Activated CD4-positive, CD25-positive, alpha-beta regulatory T cell (primary cell): ENCODE measurements at places on chromosomes 16 and 17.

DNA sequence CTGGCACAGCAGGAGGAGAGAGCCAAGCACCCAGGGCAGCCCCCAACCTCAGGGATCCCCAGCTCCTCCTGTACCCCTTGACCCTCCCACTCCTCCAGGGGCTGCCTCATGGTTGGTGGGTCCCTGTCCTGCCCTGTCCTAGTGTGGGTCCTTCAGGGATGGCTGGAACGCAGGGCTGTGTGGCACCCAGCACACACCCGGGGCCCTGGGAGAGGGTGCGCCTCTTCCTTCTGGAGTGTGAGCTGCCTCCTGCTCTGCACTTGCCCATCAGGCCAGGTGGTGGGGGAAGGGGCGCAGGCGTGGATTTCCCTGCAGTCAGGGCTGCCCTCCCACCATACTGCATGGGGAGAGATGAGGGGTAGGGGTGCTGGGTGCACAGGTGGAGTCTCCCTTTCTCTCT, 42.6 kb downstream of the SOCS1 start:
- DNase-seq, result no peak

GRCh38 chr17:52831536-52831935, 673.0 kb upstream of the CA10 start:
- DNase-seq, result no peak

- DNase-seq, result no peak
Observed at GRCh38 chr17:1212946-1213345, 33.2 kb upstream of the ABR start.

- DNase-seq, result no peak
Observed at GRCh38 chr16:28492511-28492910, 637 bp upstream of the CLN3 start.

GRCh38 chr16:71226229-71227141, 4.0 kb downstream of the HYDIN start:
- DNase-seq, result no peak

DNA sequence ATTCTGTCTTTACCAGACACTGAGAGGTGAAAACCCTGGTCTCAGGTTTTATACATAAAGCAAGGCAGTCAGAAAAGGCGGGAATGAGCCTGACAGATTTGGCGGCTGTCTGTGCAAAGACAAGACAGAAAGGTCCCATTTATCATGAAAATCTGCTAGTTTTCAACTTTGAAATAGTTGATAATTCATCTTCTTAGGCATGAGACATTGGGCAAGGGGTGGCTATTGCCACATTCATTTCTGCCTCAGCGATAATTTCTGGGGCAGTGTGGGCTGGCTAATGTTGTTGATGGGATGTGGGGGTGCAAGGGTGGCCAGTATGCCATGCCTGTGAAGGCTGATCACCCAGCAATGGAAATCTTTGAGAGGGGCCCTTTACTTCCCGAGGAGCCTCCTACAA, 173.8 kb upstream of the RPH3AL start:
- no peak for DNase-seq

DNA sequence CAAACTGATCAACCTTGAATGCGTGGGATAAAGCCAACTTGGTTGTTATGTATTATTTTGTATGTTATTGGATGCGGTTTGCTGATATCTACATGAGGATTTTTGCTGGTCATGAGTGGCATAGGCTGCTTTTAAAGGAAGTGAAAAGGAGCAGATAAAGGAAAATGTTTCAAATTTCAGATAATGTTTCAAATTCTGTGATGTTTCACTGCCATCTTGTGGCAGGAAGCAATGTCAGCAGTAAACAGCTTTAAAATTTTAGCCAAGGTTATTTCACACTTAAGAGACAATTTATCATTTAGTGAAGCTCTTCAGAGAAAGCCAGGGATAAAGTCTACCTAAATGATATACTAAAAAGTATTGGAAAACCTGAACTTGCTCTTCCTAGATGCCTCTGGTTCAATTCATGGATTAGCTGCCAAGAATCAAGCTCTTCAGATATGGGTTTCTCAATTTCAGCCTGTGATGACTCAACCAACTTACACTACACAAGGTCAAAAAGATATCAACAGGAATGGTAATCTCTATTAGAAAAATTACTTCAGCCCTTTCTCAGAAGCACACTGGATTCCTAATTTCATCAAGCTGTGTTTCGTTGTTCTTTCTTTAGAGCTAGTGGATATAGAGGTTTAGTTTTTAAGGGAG, 136.0 kb upstream of the C17orf78 start:
- DNase-seq, result no peak

- no peak for DNase-seq
Observed at GRCh38 chr16:73887911-73888310, 408.7 kb upstream of the PSMD7 start.

DNA sequence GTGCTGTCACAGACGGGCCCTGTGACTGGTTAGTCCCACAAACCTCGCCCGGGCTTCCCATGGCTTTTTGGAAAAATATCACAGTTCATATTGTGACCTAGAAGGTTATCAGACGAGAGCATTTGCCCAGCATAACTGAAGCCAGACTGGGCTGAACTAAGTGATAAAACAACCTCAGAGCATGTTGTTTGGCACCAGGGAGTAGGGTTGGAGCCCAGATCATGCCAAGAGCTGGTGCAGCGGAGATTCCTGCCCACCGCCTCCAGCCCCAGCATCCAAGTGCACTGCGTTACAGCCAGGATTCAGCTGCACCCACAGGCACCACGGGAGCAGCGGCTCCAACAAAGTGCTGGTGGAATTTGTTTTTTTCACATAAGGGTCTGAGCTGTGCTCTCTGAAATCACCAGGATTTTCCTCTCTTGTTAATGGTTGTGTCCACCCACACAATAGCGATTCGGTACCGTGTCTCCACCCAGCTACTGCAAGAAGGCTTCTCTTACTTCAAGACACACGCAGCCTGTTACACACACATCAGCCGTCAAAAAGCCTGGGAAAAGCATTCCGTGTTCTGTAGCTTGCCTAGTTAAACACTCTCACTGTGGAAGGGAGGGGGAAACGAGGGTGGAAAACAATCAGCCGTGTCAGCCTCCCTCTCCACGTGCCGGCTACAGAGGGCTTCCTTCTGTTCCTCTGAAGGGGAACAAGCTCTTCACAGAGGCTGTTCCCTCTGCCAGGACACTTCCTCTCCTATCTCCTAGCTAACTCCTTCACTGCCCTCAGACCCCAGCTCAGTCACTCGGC, 273.8 kb downstream of the C16orf95 start:
- DNase-seq, result no peak

DNA sequence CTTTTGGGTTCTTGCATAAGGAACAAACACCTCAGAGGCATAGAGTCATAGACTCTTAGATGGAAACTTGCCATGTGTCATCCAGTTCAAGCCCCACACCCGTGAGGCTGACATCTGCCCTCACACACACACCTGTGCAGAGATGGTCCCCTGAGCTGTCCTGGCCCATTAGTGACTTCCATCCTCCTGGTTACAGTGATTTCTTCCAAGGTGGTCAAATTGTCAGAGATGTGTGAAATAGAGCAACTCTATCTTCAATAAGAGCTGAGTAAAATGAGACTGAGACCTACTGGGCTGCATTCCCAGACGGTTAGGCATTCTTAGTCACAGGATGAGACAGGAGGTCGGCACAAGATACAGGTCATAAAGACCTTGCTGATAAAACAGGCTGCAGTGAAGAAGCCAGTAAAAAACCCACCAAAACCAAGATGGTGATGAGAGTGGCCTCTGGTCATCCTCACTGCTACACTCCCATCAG, 342.2 kb upstream of the TNRC6C start:
- no peak for DNase-seq

DNA sequence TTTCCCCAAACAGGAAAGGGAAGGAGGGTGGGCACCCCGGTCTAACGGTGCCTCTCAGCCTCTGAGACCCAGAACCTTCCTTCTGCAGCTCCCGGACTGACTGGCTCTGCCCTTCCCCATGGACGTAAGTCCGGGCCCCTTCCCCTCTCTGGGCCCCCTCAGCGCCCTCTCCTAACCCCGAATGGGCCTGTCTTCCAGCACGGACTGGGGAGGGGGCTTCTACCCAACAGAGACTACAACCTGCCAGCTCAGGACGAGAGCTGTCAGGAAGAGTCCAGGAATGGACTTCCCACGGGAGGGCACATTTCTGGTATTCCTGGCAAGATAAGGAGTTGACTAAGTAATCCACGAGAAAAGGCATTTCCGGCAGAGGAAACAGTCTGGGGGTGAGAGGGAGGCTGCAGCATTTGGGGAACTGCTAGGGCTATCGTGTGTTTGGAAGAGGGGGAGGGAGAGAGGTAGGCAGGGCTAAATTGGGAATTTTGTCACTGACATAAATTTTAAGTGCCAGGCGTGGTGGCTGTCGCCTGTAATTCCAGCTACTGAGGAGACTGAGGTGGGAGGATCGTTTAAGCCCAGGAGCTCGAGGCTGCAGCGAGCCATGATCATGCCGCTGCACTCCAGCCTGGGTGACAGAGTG, 12.1 kb upstream of the ALDOA start:
- no peak for DNase-seq

DNA sequence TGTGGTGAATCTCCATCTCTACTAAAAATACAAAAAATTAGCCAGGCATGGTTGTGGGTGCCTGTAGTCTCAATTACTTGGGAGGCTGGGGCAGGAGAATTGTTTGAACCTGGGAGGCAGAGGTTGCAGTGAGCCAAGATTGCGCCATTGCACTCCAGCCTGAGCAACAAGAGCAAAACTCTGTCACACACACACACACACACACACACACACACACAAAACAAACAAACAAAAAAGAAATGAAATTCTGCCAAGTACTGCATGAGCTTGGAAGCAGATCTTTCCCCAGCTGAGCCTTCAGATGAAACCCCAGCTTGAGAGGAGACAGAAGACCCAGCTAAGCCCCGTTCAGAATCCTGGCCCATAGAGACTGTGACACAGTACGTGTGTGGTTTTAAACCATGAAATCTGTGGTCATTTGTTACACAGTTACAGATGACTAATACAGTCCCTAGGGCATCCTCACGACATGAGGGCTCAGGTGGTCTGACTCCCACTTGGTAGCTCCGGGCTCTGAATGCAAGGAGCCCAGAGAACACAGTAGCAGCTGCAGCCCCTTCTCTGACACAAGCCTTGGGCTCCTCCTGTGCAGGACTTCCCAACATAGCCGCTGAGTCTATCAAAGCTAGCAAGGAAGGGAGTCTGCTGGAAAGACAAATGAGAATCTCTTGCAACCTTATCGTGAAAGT, 132.8 kb downstream of the SEC14L1 start:
- DNase-seq, result no peak

DNA sequence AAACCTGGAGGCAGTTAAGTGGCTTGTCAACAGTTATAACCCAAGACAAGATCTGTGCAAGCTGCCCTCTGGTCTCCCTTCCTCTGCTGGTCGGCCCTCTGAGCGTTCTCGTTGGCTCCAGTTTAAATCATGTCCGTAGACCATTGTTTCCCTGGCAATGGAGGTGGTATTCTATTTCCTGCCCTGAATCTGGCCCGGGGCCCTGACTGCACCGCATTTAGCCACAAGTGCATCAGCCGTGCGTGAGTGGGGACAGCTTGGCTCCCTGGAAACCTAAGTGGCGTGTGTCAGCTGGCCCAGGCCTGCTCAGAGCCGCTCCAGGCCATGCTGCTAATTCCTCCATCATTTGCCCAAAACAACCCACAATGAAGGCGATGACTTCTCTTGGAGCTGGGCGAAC, 15.0 kb upstream of the MYLK3 start:
- no peak for DNase-seq

- no peak for DNase-seq
Observed at GRCh38 chr17:70636517-70637133, 467.3 kb downstream of the KCNJ2 start.

DNA sequence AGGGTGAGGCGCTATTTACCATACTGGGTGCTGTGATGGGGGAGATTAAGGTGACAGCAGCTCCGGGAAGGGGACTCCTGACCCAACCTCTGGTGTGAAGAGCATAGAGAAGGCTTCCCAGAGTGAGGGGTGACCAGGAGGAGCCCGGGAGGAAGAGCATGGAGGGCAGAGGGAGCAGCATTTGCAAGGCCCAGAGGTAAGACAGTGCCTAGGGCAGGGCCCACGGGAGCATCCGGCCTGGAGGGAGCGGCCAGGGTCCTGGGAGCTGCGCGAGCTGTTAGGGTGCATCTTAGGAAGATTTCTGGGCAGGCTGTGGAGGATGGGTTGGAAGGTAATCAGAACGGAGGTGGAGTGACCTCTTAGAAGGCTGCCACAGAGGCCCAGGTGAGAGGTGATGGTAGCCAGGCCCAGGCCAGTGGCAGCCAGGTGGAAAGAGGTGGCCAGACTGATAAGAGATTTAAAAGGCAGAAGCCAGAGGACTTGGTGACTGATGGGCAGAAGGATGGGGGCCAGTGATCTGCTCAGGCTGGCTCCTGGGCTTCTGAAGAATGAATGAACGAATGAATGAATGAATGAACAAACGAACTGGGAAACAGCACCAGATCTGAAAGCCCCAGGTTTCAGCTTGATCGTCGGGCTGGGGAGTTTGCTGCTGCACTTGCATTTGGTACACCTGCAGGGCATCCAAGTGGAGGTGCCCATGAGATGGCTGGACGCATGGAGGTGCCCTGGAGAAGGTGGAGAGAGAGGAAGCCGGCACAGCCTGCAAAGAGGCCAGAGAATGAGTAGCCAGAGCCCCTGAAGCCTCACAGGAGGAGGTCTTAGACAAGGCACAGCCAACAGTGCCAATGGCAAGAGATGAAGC, 13.0 kb upstream of the TMEM92 start:
- DNase-seq, result no peak

GRCh38 chr16:88820385-88821025, 8.8 kb upstream of the APRT start:
- DNase-seq, result no peak

GRCh38 chr16:60137891-60138290, 1403.8 kb upstream of the GOT2 start:
- no peak for DNase-seq

DNA sequence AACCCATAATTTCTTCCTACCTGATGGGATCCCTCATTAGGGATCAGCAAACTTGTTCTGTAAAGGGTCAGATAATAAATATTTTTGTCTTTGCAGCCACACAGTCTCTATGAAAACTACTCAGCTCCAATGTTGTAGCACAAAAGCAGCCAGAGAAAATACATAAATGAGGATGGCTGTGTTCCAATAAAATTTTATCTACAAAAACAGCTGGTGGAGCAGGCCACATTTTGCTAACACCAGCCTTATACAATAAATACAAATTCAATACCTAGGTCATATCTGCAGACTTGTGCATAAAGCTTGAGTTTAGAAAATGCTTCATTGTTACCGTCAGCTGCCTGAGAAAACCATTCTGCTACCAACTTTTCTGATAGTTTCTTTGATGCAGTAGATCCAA, 38.4 kb upstream of the INTS2 start:
- no peak for DNase-seq
